ENCODE measurements at places on chromosomes 1 and 21. TPM values are rescaled to one million over a fixed set of nuclear protein-coding genes. Genes with fewer than 3 reads are reported as not detected.

GRCh38 chr1:98333936-98334335 lies 327.6 kb upstream of the SNX7 start:
- no peak for DNase-seq

- no peak for DNase-seq
These were observed 6.3 kb upstream of the VPS26C start for GRCh38 chr21:37273440-37273839.

DNA sequence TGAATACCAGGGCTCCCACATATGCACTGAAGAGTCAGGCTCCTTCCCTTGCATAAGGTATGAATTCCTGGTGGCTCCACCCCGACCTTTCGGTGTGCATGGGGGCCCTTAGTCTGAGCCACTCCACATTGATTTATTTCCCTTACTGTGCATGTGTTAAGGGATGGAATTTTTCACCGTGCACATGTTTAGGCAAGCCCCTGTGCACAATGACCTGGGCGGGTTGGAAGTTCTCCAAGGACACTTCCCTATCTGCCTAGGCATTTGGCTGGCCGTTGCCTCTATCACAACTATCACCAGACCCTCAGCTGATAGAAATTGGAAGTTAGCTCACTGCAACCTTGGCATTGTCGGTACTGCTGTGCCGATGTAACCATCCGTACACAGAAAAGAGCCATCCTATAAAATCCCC lies 9.7 kb downstream of the S100A6 start:
- peak; percentile 28 for DNase-seq

GRCh38 chr21:20996421-20997310 lies 1.5 kb upstream of the NCAM2 start:
- DNase-seq, result no peak

DNA sequence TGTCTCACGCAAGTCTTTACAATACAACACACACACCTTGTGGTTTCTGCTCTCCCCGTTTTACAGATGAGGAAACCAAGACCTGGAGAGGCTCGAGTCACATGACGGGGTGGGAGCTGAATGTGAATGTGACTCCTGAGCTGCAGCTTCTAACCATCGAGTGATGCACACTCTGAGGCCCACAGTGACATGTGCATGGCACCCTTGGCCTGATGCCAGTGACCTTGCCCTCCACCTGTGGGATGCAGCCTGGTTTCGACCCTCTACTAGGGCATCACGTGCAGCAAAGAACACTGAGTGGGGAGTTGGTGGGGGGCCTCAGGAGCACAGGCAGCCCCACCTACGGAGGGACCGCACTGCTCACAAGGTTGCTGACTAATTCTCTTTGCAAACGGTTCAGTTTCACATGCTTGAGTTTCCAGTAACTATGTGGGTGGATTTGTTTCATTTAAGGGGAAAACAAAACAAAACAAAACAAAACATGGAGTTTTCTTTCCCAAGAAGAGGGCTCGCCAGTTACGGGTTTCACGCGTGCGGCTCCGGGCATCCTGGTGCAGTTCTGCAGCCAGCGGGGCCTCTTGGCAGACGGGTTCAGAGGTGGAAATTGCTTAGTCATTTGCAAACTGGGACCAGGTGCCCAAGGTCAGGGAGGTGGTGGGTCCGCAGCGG lies 22.9 kb downstream of the SPSB1 start:
- DNase-seq, result peak; percentile 57

DNA sequence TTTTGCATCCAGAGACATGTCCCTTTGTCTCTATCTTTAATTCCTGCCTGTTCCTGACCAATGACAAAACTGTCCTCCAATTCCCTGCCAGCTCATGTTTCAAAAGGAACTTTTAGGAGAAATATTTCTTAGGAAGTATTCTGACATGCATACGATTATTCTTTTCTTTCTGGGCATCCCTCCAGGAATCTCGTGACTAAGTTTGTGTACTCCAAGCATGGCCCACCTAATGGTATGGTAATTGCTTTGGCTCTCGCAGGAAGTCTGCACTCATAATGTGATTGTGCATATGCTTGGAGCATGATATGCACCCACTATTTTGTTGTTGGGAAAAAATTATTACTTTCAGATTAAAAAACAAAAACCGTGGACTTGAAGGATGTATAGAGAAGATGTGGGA lies 256.4 kb downstream of the PRDM2 start:
- DNase-seq, result no peak

DNA sequence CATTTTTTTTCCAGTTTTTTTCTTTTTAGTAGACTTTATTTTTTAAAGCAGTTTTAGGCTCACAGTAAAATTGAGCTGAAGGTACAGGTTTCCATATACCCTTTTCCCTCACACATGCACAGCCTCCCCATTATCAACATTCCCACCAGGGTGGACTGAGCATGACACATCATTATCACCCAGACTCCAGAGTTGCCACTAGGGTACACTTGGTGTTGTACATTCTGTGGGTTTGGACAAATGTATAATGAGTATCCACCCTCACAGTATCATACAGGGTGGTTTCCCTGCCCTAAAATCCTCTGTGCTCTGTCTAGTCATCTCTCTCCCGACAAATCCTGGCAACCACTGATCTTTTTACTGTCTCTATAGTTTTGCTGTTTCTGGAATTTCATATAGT lies 3.0 kb upstream of the AIM2 start:
- no peak for DNase-seq

DNA sequence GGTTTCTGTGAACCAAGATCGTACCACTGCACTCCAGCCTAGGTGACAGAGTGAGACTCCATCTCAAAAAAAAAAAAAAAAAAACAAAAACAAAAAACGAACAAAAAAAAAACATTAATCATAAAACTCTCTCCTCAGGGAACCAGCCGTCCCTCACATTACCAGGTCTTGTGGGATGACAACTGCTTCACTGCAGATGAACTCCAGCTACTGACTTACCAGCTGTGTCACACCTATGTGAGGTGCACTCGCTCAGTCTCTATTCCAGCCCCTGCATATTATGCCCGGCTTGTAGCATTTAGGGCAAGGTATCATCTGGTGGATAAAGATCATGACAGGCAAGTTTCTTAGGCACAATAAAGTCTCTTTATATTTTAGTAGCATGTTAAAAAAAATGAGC lies 32.3 kb upstream of the AGO1 start:
- DNase-seq, result no peak

Gene AMY1B
- not detected for total RNA-seq

Gene FCGR3A
- total RNA-seq, result not detected

Gene UTS2
- not detected for total RNA-seq

Gene GUCA2B
- total RNA-seq, result not detected

Gene PRAMEF11
- not detected for total RNA-seq

Gene PKLR
- not detected for total RNA-seq

Gene NR5A2
- total RNA-seq, result 7.9 TPM

Gene RWDD3
- total RNA-seq, result 18.0 TPM

Gene YTHDF2
- total RNA-seq, result 103 TPM
